NB4 (cell line): ENCODE measurements at places on chromosomes 1 and 21.
A peak's percentile ranks its signal among the peaks of the same experiment; 100 is the strongest.

DNA sequence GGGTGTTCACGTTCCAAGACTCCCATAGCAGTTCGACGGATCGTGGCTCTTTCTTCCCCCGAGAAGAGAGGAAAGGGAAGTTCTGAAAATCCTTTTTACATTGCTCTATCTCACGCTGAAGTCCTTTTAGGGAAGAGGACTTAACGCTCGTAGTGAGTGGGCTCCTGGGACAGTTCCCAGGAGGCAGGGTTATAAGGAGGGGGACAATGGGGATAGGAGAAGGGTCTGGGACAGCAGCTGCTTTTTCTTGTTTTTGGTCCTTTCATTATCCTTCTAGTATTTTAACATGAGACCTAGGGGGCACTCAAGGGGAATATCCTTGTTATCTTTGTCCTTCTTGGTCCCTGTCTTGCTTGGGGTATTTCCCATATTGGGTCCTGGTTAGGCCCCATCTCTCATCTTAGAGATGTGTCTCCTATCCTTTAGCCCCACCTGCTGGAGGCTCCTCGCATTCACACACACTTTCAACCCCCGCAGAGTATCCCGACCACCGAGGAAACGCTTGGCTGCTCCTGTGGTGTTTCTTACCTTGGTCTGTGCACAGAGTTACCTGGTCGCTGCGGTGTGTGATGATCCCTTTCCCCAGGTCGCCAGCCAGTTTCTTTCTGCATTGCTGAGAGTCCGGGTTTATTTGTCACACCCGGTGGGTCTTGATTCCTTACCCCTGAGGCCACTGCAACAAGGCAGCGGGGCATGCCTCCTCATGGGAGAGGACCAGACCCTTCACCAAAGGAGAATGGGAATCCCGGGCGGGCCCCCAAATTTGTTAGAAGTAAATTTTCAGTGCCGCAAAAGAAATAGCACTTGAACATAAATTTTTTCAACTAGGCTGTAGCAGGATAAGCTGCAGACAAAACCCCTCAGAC is 29.7 kb downstream of the SCCPDH start:
- DNase-seq, result peak; percentile 84

DNA sequence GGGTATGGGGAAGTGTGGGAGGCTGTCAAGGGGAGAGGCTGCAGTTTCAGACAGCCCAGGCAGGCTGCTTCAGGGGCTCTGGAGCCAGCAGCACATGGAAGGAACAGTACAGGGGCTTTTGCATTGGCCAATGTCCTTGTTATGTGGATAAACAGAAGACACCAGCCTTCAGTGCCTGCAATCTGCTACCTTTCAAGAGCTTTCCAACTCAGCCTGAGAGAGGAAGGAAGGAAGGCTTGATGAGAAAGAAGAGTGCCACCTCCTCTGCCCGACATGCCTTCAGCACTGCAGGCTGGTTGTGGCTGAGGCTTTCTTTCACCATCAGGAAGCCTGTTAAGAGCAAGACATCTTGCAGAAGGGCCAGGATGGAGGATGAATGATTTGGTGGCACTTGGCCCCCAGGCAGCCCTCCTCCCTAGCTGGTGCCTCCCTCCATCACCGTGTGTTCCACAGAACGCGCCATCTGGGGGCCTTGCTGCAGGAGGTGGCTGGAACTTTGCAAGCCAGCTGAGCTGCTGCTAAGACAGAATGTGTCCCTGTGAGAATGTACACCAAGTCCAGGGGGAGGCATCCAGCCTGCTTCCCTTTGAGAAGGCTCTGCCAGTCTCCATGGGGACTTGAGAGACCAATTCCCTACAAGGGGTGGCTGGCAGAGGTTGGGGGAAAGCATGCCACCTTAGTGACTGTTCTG is 372.4 kb upstream of the PROX1 start:
- no peak for DNase-seq

DNA sequence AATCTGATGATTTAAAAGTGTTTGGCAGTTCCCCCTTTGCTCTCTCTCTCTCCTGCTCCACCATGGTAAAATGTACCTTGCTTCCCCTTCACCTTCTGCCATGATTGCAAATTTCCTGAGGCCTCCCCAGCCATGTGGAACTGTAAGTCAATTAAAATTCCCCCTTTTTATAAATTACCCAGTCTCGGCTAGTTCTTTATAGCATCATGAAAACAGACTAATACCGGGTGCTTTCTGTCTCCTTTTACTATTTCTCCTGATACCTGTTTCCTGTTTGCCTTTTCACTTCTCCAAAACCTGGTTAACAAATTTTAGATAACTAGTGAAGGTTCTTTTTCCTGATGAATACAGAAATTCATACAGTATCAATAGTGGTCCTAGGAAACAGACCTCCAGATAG is 1670.3 kb downstream of the MRPL39 start:
- DNase-seq, result no peak

DNA sequence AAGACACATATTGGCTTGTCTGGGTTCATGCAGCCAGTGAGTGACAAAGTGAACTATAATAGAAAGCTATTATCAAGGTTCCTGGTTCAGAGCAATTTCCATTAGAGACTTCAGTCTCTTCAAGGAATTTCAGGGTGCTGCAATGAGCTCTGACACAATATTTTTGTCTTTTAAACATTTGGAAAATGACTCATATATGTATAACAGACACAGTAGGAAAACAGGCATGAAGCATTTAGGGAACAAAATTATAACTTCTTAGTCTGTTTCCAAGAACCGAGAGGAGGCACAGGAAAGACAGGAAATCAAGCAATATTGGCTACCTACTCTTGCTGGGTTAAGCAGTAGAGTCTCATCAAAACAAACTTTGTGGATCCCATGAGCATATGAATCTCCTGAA is 170.4 kb downstream of the PTPRC start:
- DNase-seq, result no peak

DNA sequence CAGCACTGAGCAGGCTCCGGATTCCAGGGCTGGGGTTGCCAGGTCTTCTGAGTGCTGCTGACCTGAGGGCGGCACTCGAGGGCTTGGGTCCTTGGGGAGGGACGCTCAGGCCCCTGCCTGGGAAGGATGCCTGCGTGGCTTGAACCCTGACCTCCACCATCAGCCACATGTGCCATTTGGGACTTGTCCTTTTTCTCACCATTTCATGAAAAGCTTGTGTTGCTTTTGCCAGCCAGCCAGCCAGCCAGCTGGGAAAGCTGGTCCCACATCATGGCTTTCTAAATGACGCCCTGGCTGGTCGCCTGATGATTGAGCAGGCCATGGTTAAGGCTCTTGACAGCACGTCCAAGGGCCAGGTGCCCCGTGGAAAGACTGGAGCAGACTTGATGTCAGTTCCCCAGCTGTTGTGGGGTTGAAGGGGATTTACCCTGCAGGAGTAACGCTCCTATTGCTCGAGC is 168.7 kb downstream of the CAMTA1 start:
- peak; percentile 41 for DNase-seq

GRCh38 chr1:160863774-160864131 is 1.1 kb upstream of the CD244 start:
- DNase-seq, result peak; percentile 55

- DNase-seq, result no peak
Measured at GRCh38 chr1:14519976-14520375, 78.5 kb upstream of the KAZN start.

DNA sequence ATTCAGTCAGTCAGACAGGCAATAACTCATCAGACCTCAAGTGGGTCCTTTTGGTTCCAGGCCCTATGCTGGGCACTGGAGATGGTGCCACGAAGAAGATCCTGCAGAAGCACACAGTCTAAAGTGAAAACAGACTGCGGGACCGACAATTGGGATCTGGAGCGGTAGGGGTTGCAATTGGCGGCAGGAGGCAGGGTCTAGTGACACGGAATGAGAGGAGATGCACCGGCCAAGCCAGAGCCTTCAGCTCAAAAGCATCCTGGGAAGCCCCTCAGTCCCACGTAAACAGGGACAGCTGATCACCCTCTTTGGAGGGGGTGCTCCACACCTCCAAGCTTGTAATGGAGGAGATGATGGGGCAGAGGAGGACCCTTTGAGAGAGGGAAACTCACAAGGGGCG is 56.2 kb downstream of the KLHDC7A start:
- DNase-seq, result no peak
